ENCODE measurements at places on chromosomes 11 and 22.

DNA sequence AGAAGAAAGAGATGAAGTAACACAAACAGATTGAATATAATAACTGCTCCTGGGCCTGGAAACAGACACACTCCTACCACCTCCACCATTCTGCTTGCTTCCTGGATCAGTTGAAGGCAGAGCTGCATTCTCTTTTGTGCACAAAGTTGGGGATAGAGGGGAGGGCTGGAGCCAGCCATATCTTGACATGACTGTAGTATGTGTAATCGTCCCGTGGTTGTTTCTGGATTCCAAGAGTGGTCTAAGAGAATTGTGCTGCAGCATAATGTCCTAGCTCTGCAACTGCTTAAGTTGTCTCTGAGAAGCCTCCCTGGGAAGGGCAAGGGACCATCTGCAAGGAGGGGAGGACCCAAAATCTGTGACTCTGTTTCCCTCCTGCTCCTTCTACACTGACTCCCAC is 3.2 kb downstream of the CRY2 start:
- no peak for DNase-seq

DNA sequence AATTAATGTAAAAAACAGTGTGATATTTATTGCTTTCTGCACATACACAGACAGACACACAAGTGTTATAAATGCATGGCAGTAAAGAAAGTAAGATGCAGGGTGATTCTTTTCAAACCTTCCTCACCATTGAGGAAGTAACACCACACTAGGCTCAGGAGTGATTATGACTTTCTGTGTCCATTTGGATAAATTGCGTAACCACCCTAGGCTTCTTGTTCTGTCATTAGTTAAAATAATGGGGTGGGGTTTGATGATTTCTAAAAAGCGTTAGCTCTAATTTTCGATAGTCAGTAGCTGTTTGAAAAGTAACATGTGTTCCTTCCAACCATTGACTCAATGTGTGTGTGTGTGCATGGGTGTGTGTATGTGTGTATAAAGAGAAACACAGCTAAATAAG is 1080.2 kb downstream of the NTM start:
- DNase-seq = no peak

DNA sequence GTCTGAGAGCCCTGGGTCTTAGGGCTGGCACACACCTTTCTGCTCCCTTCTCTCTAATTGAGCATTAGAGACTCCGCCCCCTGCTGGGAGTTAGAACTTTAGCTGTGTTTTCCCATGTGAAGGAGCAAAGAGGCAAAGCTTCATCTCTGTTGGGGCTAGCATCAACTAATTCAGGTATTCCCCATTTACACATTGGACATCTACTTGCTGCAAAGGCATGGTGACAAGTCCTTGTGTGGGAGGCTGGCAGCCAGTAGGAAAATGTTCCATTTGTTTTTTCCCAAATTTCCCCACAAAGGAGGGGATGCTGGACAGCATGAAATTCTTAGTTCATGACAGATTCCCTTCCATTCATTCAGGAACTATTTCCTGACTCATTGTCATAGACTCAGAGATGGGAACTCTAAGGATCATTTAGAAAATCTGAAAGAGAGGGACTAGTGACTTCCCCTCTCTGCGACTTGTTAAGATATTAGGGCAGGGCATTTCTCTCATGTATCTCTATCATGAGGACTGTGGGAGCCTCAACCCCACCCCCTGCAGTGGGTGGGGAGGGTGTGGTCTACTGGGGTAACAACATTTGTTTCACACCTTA is 3.6 kb downstream of the CD44 start:
- DNase-seq = peak; percentile 47

DNA sequence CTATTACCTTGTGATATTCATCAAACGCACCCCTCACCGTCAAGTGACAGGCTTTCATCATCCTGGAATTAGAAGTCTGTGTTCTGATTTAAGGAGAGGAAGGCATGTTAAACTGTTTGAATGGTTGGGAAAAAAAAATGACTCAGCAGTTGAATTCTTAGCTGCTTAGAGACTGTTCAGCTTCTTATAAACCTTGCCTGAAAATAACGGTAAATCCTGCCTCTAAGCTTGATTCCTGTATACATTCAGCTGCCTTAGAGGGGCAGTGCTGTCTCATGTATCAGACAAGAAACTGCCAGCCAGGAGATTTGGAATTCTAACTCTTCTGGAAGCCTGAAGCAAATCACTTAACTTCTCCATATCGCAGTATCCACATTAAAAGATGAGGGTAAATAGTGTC is 437.4 kb downstream of the JRKL start:
- DNase-seq = no peak

DNA sequence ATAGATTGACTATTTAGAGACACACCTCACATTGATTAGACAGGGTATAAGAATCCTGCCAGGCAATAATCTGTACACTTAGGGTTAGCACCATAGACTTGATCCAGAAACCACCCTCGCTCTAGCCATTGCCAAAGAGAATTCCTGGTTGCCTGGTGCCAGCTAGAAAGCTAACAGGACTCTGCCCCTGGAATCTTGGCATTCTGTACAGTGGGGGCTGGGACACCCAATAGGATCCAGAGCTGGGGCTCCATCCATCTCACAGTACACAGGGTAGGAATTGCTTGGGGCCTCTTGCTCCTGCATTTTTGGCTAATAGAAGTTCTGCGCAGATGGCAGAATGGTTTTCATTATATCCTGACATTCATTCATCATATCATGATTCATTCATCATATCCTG is 3.0 kb upstream of the APLNR start:
- DNase-seq = no peak

DNA sequence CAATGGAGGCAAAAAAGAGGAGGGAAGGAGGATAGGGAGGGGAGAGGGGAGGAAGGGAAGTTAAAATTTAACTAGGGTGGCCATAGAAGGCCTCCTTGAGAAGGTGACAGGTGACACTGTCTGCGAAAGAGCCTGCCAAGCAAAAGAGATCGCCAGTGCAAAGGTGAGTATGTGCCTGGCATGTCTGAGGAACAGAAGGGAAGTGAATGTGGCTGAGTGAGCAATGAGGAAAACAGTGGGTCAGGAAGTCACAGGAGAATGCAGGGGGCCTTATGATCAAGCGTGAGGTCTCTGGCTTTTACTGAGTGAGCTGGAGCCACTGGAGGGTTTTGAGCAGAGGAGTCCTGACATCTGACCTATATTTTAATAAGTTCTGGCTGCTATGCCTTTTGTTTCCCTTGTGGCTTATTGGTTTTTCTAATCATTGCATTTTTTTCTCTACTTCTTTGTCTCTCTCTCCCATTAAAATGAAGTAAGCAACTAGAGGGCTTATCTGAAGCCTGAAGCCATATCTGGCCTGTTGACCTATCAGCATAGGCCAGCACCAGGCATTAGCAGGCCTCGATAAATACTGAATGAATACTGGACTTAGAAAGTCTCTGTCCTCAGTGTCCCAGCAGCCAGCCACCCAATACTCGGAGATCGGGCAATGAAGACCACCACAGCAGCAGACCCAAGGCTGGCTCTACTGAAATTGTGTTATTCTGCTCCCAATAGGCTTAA is 5.6 kb downstream of the AP1B1 start:
- DNase-seq = no peak

- no peak for DNase-seq
Observed at GRCh38 chr11:102179371-102179770, 69.1 kb downstream of the YAP1 start.

DNA sequence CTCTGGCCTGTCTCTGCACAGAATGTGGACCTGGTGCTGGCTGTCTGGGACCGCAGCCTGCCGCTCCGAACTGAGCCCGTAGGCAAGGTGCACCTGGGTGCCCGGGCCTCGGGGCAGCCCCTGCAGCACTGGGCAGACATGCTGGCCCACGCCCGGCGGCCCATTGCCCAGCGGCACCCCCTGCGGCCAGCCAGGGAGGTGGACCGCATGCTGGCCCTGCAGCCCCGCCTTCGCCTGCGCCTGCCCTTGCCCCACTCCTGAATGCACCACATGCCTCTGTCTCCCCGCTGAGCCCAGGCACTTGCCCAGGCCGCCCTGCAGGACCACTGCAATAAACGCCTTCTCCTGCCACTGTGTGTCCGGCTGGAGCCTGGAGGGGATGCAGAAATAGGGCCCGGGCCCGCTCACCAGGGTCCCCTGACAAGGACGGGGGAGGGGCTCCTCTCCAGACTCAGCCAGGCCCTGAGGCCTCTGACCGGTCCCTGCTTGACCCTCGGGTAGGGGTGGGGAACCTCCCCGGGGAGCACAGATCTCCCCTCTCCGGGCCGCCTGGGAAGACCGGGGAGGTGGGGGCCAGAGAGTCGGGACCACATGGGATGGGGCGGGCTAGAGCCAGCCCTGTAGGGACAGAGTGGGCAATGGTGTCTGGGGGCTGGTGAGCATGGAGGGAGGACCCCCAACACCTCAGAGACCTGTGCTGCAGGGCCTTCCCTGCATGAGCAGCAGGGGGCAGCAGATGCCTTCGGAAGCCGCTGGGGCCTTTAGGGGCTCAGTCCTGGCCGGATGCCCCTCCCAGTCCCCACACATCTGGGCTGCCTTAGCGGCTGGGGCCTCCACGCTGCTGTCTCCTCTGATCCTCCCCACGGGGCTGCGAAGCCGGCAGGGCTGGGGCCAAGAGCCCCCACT is 1.4 kb upstream of the TNNI2 start:
- DNase-seq = peak; percentile 84

GRCh38 chr22:48358886-48359612 is 1468.6 kb downstream of the BRD1 start:
- DNase-seq = no peak

DNA sequence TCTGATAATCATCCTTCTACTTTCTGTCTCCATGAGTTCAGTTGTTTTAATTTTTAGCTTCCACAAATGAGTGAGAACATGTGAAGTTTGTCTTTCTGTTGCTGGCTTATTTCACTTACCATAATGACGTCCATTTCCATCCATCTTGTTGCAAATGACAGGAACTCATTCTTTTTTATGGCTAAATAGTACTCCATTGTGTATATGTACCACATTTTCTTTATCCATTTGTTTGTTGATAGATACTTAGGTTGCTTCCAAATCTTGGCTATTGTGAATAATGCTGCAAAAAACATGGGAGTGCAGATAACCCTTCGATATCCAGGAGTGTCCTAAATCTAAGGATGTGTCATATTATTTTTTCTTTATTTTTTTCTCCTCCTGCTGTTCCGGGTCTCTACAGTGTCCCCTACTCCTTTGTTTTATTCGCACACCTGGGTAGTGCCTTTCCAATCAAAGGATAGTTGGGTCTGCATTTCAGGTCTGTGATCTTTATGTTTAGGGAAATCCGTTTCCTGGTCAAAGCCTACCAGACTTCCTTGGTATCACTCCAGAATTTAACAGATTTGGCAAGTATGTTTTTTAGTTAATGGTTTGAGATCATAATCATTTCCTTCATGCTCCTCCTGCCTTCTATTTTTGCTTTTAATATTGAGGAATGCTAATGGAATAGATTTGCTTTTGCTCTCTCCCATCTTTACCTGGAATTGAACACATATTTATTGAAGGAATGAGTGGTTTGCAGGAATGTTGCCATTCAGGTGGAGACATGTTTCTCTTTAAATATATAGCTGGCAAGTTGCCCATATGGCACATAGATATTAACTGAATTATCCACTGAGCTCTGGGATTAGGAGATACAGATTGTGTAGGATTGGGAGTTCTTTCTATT is 53.7 kb downstream of the ARHGEF12 start:
- no peak for DNase-seq

GRCh38 chr22:21713428-21714058 is 22.1 kb downstream of the YPEL1 start:
- DNase-seq = no peak

DNA sequence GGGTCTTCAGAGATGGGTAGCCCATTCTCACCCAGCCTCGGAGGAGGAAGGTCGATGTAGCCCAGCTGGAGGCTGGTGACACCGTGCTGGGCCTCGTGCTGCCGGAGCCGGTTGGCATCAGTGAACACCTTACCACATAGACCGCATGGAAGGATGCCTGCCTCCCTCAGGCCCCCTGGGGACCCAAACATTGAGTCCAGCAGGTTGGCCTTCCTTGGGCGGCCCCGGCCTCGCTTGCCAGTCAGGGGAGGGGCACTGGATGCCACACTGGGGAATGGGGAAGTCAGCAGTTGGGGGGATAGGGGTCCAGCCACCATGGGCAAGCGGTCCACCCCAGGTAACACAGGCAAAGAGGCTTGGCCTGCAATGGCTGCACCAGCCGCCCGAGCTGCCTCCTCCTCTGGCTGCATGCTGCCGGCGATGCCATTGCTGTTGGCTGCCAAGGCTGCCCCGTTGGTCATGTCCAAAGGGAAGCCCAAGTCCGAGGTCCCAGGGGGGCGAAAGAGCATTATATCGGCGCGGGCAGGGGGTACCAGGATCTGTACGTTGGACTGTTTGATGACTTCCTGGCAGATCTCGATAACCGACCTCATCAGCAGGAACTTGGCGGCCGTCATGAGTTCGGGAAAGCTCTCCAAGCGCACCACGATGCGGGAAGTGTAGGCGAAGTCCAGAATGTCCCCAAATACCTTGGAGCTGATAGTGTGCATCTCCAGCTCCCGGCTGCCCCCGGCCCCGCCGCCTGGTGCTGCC is 1.4 kb downstream of the PATZ1 start:
- peak; percentile 20 for DNase-seq

DNA sequence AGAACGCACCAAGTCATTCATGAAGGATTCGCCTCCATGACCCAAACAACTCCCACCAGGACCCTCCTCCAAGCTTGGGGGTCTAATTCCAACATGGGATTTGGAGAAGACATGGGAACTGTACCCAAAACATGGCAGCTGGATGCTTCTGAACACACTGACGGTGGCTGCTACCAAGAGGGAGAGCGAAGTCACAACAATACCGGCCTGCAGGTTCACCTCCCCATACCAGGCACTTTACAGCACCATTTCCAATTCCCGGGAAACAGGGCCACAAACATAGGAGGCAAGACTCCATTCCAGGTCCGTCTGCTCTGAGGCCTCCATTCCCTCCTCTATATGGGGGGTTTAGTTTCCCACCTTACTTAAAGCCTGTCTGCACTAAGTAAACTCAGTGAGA is 75.8 kb downstream of the LINC01488 start:
- no peak for DNase-seq

Data from stimulated activated naive CD8-positive, alpha-beta T cell treated with anti-CD3 and anti-CD28 coated beads, Interleukin-15, amount 100 ng/mL, for 72 hours (primary cell).